ENCODE measurements at places on chromosomes 7 and 10. TPM values are rescaled to one million over a fixed set of nuclear protein-coding genes. Genes with fewer than 3 reads are reported as not detected.
A peak's percentile ranks its signal among the peaks of the same experiment; 100 is the strongest.

GRCh38 chr7:69937097-69937496 is 338.8 kb downstream of the AUTS2 start:
- no peak for DNase-seq

- no peak for DNase-seq
Measured at GRCh38 chr7:111528331-111528730, 34.0 kb downstream of the IMMP2L start.

FUOM gene
- 21.5 TPM for total RNA-seq

DNA sequence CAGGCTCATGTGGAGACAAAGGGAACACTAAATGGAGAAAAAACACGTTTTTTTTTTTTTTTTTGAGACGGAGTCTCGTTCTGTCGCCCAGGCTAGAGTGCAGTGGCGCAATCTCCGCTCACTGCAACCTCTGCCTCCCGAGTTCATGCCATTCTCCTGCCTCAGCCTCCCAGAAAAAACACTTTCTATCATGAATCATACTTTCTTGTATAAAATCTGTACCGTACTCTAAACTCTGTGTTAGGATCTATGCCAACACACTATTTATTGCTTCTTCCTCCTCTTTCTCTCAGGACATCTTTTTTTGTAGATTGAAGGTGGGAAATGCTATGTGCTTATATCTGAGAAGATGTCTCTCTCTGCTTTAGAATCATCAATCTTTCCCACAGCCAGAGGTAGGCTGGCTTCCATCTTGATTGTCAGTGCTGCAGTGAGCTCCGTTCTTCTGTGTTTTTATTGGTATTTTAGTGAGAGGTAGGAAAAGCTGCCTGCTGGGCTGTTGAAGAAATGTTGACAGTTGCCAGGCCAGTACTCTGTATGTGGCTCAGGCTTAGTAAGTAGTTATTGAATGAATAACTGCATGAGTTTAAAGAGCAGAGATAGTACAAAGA is 101.1 kb downstream of the GPR85 start:
- no peak for DNase-seq

CRPPA gene
- 1.6 TPM for total RNA-seq

PON3 gene
- 2.6 TPM for total RNA-seq

- no peak for DNase-seq
Measured at GRCh38 chr10:88866454-88866853, 13.6 kb upstream of the STAMBPL1 start.

CREM gene
- 21.4 TPM for total RNA-seq

HYAL4 gene
- not detected for total RNA-seq

- DNase-seq, result no peak
Measured at GRCh38 chr10:68574051-68574450, 13.9 kb downstream of the TET1 start.

PON1 gene
- 0.20 TPM for total RNA-seq

DNA sequence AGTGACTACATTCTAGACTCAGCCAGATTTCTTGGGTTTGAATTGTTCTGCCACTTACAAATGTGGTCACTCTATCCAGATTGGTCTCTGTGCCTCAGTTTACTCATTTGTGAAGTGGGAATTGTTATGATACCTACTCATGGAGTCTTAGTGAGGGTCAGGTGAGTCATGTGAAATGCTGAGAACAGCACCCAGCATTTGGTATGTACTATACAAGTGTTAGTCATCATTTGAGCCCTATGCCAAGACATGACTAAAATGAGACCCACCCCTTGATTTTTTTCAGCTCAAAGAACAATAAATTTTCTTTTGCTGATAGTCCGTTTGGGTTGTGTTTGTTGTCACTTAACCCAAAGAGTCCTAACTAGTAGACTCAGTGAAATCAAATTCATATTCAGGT is 92.8 kb downstream of the CHN2 start:
- peak; percentile 64 for DNase-seq

GRCh38 chr10:21498377-21498776 is 27.1 kb downstream of the SKIDA1 start:
- no peak for DNase-seq

KLLN gene
- 1.4 TPM for total RNA-seq

- no peak for DNase-seq
Measured at GRCh38 chr7:117237646-117238045, 85.2 kb downstream of the WNT2 start.

- no peak for DNase-seq
Measured at GRCh38 chr7:135359615-135360014, 126.0 kb downstream of the STRA8 start.

SCART1 gene
- 3.7 TPM for total RNA-seq

DNA sequence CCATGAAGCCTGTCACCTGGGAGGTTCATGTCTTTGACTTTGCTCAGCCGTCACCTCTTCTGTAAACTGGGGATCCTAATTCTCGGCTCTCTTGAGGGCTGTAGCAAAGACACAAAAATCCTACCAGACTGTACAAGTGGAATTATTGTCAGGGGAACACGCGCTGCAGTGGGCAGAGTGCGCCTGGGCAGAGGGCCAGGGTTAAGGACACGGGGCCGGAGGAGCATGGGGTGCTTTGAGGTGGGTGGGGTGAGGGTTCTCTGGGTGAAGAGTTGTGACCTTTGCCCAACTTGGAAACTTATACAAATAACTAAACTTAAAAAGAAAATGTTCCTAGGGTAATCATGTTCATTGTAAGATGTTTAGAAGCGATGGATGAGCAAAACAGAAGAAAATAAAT is 36.0 kb downstream of the PALD1 start:
- no peak for DNase-seq

LIPA gene
- total RNA-seq, result 27.1 TPM

GRCh38 chr7:87356448-87356847 is 11.0 kb downstream of the CROT start:
- DNase-seq, result no peak

CUBN gene
- total RNA-seq, result 1.2 TPM

MSS51 gene
- total RNA-seq, result 1.7 TPM

FAM221A gene
- total RNA-seq, result 2.2 TPM

DNA sequence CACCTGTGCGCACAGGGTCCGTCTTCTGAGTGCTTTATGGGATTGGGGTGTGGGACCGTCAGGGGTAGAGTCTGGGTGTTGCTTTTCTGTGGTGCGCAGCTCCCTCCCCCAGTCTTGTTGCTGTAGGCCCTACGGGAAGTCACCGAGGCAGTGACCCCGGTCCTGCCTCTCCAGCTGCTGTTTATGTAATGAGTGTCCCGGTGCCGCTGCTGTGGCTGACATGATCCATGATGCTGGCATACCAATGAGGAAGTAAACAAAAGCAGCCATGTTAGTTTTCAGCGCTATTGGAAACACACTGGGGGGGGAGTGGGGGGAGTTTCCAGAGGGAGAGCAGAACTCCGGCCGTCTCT is 1.1 kb downstream of the TRIM8 start:
- DNase-seq, result peak; percentile 39

FAM237B gene
- not detected for total RNA-seq

DNA sequence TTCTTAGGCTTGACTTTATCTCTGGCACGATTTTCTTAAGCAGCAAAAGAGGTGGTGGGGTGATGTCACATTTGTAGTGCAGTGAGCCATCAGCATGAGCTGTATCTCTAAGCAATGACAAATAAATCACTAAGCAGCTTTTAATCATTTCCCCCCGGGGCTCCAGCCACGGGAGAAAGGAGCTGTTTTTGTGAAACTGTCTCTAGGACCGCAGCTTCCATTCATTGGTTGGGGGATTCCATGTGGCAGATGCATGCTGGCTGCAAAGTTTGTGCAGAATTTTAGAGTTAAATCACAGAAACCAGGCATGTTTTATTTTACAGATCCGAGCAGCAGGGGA is 464 bp downstream of the KIAA1217 start:
- no peak for DNase-seq

CDC14C gene
- total RNA-seq, result not detected

DNA sequence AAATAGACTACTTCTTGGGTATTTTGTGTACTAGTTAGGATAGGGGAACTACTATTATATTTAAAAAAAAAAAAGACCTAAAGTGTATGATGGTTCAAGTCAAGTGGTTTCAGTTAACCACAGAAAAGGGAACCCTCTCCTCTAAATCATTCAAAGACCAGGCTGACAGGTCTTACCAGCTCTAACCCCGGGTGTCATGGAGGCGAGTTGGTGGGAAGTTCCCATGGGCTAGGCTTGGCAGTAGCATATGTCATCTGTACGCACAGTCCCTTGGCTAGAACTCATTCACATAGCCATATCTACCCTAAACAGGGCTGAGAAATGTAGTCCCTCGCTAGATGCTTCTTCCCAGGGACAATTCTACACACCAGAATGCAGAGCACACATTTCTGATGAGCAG is 37.7 kb upstream of the KCNMA1 start:
- DNase-seq, result no peak

NRBF2 gene
- 20.2 TPM for total RNA-seq

DNA sequence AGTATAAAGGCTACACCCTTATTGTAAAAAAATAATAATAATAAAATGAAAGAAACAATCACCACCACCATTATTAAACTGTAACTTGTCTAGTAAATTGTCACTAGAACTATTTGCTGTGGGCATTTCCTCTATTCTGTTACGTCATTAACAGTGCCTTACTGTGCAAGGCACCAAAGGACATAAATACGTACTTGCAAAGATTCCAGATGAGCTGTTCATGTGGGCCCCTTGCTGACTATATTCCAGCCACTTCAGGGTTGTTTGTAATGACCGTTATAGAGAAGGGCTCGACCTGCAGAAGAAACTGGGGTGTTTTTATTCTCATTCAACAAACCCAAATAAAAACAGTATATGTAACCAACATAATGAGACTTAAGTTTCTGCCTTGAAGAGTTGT is 60.4 kb downstream of the KLRG2 start:
- no peak for DNase-seq

ATOH7 gene
- not detected for total RNA-seq

- DNase-seq, result no peak
Measured at GRCh38 chr7:96426685-96427084, 104.8 kb upstream of the SLC25A13 start.

GRCh38 chr10:17199351-17199804 is 2.1 kb downstream of the TRDMT1 start:
- DNase-seq, result no peak

Measured in HCT116 (cell line).